Type B pancreatic cell (in vitro differentiated cells): ENCODE measurements at places on chromosomes 13 and 19. TPM values are rescaled to one million over a fixed set of nuclear protein-coding genes. Genes with fewer than 3 reads are reported as not detected.

DNA sequence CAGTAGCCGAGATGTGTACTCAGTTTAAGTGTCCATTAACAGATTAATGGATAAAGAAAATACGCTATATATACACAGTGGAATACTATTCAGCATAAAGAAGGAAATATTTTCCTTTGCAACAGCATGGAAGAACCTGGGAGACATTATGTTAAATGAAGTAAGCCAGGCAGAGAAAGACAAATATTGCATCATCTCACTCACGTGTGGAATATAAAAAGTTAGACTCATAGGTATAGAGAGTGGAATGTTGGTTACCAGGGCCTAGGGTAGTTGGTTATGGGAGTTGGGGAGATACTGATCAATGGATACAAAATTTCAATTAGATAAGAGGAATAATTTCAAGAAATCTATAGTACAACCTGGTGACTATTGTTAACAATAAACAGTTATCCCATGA is 210.1 kb downstream of the MAB21L1 start:
- DNase-seq, result no peak

DNA sequence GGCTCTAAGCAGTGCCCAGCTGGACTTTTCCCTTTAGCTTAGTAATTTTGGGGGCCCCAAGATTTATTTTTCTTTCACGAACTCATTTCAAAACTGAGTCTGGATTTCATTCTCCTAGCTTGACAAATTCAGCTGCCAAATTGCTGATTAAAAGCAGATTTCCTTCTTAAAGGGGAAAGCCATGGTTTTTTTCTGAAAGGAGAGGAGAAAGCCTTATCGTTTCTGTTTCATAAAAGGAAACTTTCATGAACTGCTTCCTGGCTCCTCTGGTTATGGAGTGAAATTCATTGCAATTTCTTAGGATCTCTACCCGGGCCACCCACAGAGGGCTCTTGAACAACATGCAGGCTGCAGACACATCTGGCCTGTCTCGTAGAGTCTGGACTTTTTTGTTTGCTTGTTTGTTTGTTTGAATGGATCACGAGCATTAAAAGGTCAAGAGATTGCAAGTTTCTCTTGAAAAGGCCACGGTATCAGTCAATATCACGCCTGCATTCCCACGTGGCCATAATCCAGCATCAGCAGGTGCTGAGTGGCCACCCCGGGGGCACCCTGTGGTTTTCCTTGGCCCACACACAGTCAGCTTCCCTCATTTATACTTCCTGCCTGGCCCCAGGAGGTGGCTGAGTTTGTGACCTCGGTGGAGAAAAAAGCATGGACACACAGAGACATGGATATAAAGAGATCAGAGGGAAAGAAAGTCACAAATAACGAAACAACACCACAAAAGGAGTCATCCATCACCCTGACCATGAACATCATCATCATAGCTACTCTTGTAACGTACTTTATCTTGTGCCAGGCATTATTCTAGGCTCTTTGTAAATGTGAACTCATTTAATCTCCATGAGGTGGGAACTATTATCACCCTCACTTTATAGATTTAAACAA is 10.5 kb upstream of the KLK4 start:
- no peak for DNase-seq

The OCEL1 gene
- 19.2 and 23.8 TPM in 2 replicates for total RNA-seq

GRCh38 chr19:42069619-42070351 is at the start of gene GRIK5:
TSS of gene GRIK5 (minus strand) at chr19:42070206. CDS start at chr19:42065770, 4,436 bp downstream.
- DNase-seq, result no peak

- DNase-seq, result no peak
Measured at GRCh38 chr19:48595833-48596232, 10.7 kb upstream of the SPACA4 start.

The PTGIR gene
- 0.46 TPM in 1 of 2 replicates, not detected in the other for total RNA-seq

DNA sequence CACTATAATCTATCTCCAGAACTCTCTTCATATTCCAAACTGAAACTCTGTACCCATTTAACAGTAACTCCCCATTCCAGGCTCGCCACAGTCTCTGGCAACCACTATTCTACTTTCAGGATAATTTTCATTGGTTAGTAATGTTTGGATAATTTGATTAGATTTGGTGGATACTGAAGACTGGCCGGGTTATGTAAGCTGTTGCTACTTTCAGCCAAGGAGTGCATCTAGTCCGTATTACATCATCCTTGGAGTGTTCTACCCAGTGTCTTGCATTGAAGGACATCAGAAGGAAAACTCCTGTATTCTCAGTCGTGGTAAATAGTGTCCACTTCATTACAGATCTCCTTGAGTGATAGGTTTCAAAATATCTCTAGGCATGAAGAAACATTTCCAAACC is 60.5 kb downstream of the PCCA start:
- no peak for DNase-seq

The KLK13 gene
- total RNA-seq, result 1.5 and 4.7 TPM in 2 replicates

The PRODH2 gene
- total RNA-seq, result 11.5 and 20.6 TPM in 2 replicates

- DNase-seq, result no peak
Measured at GRCh38 chr13:103810026-103810425, 743.8 kb upstream of the SLC10A2 start.

GRCh38 chr13:99752373-99752772 is 219.2 kb downstream of the ZIC5 start:
- DNase-seq, result no peak

GRCh38 chr19:11260996-11261395 is 1.3 kb downstream of the DOCK6 start:
- DNase-seq, result no peak

DNA sequence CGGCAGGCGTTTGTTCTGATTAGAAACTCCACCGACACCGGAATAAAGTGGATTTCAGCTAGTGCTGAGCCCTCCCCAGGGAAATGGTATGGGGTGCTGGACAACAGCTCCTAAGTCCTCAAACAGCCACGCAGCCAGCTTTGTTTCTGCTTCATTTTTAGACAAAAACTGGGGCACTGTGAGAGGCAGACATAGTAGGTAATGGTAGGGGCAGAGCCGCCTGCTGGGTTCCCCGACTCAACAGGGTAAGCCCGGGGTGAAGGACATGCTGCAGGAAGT is 39.7 kb downstream of the CARS2 start:
- no peak for DNase-seq
